Cardiac muscle cell (in vitro differentiated cells and primary cell): ENCODE measurements at places on chromosomes 7 and 10. TPM values are rescaled to one million over a fixed set of nuclear protein-coding genes. Genes with fewer than 3 reads are reported as not detected.

DNA sequence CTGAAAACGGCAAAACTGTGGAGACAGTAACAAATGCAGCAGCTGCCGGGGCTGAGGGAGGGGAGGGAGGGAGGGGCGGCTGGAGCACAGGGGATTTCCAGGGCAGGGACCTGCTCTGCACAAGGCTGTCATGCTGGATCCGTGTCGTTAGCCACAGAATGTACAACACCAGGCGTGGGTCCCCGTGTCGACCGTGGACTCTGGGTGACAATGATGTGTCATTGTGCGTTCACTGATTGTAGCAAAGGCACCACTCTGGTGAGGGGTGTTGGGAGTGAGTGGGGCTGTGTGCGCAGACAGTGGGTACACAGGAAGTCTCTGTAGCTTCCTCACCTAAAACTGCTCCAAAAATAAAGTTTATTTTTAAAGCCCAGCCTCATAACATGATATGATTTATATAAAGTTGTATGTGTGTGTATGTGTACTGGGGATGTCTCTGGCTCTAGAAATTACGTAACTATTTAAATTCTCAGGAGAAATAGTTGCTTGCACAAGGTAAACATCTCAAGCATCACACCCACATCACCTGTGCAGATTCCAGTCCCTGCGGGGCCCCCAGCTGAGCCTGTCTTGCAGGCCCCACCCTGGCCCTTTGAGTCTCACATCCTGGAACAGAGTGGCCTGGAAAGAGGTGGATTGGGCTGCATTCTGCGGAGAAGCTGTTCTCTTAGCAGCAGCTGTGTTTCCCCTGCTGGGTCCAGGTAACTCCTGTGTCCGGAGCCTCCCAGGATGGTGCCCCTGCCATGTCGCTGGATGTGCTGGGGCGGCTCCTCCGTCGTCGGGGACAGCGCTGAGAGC, 135.7 kb downstream of the DYNC2I1 start:
- no peak for DNase-seq

DNA sequence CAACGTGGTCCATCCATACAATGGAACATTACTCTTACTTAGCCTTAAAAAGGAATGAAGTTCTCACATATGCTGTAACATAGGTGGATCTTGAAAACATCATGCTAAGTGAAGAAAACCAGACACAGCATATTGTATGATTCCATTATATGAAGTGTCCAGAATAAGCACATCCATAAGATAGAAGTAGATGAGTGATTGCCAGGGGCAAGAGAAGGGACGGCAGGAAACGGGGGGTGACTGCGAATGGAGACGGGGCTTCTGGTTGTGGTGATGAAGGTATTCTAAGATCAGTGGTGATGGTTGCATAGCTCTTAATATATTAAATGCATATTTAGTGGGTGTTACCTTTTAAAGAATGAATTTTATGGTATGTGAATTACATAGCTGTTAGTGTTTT, 29.8 kb downstream of the UBE3C start:
- DNase-seq = no peak

DNA sequence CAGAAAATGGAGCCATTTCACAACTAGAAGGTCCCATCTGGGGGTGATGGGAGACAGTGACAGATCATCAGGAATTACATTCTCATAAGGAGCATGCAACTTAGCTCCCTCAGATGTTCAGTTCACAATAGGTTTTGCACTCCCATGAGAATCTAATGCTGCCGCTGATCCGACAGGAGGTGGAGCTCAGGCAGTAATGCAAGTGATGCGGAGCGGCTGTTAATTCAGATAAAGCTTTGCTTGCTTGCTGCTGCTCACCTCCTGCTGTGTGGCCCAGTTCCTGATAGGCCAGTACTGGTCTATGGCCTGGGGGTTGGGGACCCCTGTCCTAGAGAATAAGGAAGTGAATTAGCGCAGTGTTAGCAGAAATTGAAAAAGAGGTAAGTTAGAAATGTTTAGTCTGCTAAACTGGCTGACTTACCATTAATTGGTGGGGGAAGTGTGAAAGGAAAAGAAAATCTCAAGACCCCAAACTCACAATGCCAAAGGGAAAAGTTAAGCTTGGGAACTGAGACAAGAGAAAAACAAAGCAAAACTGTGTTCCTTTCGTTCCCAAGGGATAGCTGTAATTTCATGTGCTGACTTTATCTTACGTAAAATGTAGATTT, 76.4 kb downstream of the LYZL2 start:
- DNase-seq = no peak

DNA sequence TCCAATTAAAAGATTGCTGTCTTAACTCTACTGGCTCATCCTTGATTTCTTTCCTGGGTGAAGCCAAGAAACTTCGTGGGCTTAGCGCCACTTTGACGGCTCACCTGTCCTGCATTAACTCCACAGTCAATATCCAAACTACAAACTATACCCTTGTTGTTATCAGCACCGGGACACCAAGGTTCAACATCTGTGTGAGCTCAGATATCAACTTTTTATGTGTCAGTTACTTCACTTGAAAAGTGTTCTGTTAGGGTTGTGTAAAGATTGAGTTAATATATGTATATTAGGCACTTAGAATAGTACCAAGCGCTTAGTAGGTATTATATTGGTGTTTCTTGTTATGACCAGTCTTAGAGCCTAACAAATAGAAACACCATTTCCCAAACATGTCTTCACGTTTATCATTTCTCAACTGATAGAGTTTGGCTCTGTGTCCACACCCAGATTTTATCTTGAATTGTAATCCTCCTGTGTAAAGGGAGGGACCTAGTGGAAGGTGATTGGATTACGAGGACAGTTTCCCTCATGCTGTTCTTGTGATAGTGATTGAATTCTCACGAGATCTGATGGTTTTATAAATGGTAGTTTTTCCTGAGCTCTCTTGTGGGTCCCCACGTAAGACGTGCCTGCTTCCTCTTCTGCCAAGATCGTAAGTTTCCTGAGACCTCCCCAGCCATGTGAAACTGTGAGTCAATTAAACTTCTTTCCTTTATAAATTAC, 19.0 kb upstream of the ST8SIA6 start:
- DNase-seq = no peak

GRCh38 chr10:74079936-74080590, 70.6 kb downstream of the AP3M1 start:
- DNase-seq = no peak

The C10orf71 gene
- total RNA-seq = 3.1 and 10.2 TPM in 2 replicates

The LRRC17 gene
- total RNA-seq = 5.7 and 9.7 TPM in 2 replicates
